Fibroblast of skin of right quadriceps (primary cell): ENCODE measurements at places on chromosomes 3 and 15.

- no peak for DNase-seq
These were observed 103.4 kb downstream of the SLC49A4 start for GRCh38 chr3:122898298-122898697.

DNA sequence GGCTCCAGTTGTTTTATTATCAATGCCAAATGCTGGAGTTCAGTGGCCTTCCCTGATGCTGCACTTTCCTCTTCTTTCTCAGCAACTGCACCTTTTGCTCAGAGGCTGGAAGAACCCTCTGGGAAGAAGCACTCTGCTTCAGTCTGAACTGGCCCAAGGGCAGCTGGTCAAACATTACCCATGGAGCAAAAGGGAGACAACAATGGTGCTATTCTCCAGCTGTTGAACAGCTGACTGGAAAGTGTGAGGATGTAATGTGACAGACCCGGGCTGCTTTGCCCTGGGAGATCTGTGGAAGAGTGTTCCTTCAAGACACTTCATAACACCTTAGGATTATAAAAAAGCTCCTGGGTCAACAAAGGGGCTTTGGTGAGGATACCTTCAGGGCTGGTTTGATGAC lies 84.9 kb downstream of the EPHB1 start:
- no peak for DNase-seq

DNA sequence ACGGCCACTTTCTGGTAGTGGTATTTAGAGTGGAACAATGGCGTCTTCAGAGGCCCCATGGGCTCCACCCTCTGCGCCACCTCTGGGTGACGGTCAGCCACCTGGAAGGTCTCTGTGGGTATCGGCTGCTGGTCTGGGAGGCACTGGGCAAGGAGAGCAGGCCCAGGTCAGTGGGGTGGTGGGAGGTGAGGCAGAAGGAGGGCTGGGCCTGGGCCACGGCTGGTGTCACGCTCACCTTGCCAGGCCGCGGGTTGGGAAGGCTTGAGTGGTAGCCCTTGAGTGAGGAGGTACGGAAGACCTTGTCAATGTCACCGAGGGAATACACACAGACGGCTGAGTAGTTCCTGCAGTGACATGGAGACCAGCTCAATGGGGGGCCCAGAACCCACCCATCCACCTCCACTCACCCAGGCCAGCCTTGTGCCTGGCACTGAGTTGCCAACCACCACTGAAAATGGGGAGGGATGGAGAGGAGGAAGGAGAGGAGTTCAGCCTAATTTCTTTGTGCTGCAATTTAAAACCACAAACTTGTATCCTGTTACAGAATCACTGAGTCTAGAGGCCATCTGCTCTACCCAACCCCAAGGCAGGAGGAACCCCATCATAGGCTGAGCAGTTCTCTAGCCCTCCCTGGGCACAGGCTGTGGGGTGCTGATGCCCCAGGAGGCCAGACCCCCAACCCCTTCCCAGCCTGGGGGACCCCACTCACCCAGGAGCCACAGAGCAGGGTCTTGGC lies 19.0 kb downstream of the SEMA7A start:
- no peak for DNase-seq

GRCh38 chr3:36648241-36649034 lies 115.9 kb downstream of the DCLK3 start:
- peak; percentile 99 for DNase-seq

DNA sequence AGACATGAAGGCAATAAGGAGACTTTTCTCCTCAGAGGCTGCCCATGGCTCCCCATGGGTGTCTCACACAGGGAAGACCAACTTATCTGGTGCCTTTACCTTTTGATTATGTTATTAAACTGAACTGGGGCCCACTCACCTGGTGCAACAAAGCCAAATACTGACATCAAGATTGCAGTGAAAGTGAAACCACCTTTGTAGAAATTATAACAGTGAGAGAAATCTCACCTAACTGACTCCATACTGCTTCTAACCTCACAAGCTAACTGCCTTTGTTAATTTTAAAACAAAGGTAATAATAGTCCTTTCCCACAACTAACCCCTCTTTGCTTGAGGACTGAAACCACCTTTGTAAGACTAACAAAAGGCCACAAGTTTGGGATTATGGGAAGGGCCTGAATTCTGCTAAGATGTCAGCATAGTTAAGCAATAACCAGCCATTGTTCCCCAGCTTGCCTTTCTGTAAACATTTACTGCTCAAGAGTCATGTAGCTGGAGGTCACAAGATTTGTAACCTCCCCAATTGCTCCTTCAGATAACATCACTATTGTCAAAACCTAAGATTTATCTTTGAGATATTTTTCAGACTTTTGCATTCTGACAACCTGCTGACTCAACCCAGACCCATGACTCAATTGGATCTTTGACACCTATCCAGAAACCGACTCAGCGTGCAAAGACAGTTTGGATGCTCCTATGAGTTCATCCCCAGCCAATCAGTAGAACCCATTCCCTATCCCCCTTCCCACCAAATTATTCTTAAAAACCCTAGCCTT lies 420.3 kb upstream of the CFAP20DC start:
- peak; percentile 32 for DNase-seq

GRCh38 chr15:86259589-86259988 lies 179.9 kb downstream of the AGBL1 start:
- no peak for DNase-seq

GRCh38 chr3:2156244-2156847 lies 57.7 kb downstream of the CNTN4 start:
- DNase-seq = peak; percentile 9

DNA sequence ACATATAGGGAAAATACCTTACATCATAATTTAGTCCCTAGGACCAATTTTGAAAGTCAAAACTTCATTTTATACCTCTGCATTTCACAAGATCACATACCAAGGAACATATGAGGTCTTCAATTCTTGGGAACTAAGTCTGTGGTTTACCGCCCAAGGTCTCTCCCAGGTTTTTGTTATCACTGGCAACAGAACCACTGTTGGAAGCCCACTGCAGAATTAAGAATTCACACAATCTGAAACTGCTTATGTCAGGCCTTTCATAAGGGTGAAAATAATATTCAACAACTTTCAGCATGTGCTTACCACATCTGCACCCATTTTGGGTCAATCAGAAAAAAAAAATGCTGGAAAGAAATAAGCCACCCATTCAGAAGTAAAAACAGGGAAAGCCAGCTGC lies 107.2 kb upstream of the MME start:
- DNase-seq = peak; percentile 90

- no peak for DNase-seq
These were observed 424 bp downstream of the EAF2 start for GRCh38 chr3:121835465-121835801.

- no peak for DNase-seq
These were observed 116.8 kb downstream of the FBLN2 start for GRCh38 chr3:13665582-13666226.

DNA sequence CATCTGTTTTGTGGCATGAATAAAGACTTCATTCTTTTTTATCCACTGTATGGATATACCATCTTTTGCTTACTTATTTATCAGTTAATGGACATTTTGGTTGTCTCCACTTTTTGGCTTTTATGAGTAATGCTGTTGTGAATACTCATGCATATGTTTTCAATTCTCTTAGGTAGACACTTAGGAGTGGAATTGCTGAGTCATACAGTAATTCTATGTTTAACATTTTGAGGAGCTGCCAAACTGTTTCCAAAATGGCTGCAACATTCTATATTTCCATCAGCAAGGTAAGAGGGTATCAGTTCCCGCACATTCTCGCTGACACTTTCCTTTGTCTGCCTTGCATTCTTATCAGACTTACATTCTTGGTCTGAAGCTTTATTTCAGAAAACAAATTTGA lies 191.1 kb downstream of the WNT5A start:
- peak; percentile 86 for DNase-seq

GRCh38 chr3:126971891-126972351 lies 11.0 kb upstream of the PLXNA1 start:
- DNase-seq = peak; percentile 13

DNA sequence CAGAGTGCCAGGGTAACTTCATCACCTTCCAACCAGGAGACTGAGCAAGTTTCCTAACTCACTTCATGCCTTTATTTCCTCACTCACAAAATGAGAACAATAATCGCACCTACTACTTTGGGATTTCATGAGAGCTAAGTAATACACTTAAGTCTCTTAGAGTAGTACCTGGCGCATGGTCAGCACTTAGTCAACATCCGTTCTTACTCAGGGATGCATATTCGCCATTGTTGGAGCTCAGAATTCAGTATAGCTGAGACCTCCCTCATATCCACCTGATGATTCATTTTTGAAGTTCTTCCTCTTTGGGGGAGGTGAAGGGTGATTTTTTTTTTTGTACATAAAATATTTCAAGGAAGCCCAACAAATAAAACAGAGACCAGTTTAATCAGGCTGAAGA lies 188.2 kb downstream of the AGBL1 start:
- DNase-seq = no peak

- no peak for DNase-seq
These were observed 14.6 kb upstream of the DUSP7 start for GRCh38 chr3:52070724-52071621.

- DNase-seq = no peak
These were observed 32.0 kb downstream of the IQSEC1 start for GRCh38 chr3:13041113-13041776.

- DNase-seq = no peak
These were observed 314.8 kb upstream of the LRRC3B start for GRCh38 chr3:26307787-26308186.

DNA sequence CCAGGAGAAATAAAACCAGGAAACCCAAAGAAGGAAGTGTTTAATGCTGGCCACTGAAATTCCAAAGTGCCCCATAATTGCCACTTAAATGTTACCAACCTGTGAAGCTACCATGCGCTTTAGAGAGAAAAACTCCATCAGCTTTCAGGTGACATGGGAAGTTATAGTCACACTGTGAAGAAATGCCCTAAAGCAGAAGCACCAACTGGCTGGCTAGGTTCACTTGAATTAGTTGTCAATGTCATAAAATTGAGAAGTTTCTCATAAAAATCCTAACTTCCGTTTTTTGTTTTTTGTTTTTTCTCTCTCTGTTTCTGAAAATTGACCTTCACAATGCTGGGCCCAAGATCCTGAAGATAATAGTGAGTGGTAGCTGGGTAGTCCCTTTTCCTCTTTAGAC lies 167.9 kb upstream of the CTNNB1 start:
- no peak for DNase-seq

DNA sequence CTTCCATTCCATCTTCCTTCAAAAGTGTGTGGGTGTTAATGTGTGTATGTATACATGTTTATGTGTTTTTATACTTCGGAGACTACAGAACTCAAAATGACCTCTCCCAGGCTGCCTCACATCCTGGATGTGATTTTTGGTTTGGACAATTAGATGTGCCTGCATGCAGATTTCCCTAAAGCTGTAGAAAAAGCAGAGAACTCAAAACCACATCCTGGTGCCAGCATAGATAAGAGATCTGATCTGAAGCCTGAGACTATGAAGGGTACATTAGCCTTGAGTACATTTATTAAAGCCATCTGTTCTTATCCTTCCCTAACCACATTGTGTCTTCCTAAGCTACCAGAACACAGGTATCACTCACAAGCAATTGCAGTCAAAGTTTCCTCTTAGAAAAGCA lies 319.4 kb upstream of the RASGRP1 start:
- peak; percentile 88 for DNase-seq

DNA sequence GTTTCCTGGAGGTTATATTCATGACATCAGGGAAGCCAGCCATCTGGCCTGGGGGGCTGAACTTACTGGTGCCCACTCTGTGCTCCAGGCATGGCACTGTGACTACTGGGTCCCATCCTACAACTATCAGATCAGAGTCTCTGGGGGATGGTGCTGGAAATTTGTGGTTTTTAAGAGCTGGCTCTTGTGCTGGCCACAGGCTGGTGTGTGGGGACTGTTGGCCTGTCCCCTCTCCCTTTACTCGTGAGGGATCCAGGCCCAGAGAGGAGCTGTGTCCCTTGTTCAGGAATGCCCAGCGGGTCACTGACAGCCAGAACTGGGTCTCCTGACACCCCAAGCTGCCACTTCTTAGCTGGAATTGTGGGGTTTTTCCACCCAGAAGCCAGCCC lies 44.5 kb upstream of the SEC22A start:
- DNase-seq = no peak

GRCh38 chr3:178536211-178537079 lies at the start of gene KCNMB2:
TSS of gene KCNMB2 (plus strand) at chr3:178536436.
- DNase-seq = peak; percentile 25

DNA sequence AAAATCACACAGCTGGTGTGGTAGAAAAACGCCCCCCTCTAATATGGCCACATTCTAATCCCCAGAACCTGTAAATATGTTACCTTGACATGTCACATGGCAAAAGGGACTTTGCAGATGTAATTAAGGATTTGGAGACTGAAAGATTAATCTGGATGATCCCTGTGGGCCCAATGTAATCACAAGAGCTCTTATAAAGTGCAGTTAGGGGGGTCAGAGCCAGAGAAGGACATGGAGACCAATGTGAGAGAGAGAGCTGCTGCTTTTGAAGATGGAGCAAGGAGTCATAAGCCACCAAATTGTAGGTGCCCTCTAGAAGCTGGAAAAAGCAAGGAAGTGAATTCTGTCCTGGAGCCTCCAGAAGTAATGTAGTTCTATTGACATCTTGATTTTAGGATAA lies 152.6 kb downstream of the PEX5L start:
- DNase-seq = no peak

DNA sequence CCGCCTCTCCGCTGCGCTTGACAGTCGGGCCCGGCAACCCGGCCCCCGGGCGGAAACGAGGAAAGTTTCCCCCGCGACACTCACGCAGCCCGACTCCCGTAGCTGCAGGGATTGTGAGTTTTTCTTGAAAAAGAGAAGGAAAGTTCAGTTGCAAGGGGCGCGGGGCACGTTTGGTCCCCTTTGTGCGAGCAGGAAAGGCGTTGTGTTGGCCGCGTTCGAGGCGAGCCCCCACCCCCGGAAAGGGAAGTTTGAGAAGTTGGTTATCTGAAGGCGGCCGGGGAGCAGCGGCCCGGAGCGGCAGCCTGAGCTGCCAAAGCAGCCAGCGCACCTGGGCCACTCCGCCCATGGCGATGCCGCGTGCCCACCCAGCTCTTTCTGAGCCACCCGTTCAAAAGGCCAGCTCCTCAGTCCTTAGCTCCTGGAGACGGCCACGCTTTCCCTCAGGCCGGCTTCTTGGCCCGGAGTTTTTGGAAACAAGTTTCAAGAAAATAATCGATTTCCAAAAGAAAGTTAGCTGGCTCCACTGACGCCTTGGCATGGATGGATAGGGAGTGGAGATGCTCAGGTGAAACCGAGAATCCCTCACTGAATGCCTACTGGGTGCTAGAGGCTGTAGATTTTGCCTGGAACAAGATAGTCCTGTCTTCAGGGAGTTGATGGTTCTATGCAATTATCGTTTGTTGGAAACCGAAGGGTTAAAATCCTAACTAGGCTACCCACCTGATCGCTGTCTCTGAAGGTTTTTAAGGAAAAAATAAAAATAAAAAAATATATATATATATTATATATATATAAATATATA lies 832 bp downstream of the TGFBR2 start:
- peak; percentile 45 for DNase-seq

DNA sequence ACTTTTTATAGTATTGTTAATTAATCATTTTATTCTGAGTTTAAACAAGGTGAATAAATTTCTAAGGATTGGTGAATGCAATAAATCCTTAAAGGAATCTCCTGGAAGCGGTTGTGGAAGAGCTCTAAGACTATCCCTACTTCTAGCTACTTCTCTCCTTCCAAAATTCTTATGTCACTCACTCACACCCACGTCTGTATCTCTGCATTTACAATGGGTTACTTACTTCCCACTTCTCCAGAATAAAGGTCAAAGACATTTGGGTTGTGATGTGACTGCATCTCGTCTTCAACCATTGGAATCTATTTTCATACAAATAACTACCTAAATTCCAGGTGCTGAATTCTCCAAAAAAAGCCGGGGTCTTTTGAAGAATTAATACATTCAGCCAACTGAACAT lies 234.2 kb upstream of the MDFIC2 start:
- DNase-seq = no peak

GRCh38 chr15:66880380-66881155 lies 178.5 kb downstream of the SMAD6 start:
- no peak for DNase-seq
